ENCODE measurements at places on chromosomes 11 and 22.
A peak's percentile ranks its signal among the peaks of the same experiment; 100 is the strongest.

DNA sequence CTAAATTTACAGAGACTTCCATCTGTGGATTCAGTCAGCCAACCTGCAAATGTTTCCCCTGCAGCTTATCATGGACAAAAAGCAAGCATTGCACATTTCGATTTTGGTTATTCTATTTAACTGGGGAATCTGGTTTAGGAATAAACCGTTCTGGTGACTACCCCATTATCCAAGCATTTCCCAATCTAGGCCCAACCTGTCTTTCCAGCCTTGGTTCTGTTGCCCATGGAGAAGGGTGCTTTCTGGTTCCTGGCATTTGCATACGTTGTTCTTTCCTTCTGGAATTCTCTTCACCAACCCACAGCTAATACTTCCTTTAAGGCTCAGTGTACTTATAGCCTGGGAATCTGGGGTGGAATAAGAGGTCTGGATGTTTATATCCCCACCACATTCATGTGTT is 1.4 kb upstream of the TMEM123 start:
- DNase-seq, result no peak

DNA sequence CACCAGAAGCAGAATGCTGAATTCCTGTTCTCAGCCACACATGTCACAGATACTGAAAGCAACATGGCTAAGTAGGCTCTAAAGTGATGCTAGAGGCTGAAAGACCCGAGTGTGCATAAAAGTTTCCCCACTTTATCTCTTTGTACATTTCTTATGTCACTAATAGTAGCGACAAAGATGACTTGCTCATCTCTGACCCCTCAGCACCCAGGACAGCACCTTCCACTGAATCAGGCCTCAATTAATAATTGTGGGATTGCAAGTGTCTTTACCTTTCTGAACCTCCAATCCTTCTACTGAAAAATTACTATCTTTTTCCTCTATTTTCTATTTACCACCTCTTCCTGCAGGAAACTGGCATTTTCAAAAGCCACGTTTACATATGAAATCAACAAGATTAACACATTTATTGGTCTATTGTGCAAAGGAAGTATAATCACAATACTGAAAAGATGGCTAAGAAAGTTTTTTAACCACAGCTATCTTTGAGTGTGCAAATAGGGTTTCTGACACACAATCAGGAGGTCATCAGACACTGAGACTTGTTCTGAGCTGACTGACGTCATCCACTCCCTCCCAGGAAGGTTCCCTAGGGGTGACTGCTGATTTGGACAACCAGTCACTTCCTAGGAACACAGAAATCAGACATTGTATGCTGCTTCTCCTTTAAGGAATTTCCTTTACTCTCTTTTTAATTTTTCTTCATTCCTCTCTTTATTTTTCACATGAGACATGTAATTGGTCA is 213.9 kb upstream of the ISX start:
- no peak for DNase-seq

DNA sequence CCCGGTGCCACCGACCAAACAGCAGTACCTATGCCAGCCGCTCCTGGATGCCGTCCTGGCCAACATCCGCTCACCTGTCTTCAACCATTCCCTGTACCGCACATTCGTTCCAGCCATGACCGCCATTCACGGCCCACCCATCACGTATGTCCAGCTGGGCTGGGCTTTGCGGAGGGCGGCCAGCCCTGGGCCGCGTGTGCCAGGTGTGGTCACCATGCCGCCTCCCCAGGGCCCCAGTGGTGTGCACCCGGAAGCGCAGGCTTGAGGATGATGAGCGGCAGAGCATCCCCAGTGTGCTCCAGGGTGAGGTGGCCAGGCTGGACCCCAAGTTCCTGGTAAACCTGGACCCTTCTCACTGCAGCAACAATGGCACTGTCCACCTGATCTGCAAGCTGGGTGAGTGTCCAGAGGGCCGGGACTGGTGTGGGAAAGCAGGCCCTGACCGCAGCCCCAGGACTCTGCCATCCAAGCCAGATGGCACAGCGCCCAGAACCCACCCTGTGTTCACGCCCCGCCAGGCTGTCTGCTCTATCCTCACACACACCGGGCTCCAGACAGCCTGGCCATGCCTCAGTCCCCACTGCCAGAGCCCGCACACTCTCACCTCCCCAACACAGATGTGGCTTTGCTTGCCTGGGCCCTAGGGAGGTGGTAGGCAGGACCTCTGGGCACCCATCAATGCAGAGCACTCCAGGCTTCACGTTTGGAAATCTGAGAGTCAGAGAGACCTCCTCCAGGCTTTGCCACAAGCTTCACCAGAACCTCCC is 77.6 kb downstream of the MED15 start:
- DNase-seq, result no peak

DNA sequence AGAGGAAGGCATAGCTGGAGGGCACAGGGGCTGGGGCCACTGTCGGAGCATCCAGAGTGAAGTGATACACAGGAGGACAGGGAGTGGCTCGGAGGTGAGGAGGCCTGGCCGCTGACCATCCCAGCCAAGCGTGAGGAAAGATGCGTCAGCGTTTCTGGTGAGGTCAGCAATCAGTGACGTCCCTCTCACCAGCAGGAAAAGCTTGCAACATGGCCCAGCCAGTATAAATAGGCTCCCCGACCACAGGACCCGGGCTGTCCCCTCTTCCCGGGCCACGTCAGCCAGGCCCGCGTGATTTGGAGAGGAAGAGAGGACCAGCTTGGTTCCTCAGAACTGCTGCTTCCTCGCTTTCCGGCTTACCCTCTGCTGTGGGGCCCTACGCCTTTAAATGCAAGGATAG is 4.2 kb upstream of the OSM start:
- peak; percentile 45 for DNase-seq

DNA sequence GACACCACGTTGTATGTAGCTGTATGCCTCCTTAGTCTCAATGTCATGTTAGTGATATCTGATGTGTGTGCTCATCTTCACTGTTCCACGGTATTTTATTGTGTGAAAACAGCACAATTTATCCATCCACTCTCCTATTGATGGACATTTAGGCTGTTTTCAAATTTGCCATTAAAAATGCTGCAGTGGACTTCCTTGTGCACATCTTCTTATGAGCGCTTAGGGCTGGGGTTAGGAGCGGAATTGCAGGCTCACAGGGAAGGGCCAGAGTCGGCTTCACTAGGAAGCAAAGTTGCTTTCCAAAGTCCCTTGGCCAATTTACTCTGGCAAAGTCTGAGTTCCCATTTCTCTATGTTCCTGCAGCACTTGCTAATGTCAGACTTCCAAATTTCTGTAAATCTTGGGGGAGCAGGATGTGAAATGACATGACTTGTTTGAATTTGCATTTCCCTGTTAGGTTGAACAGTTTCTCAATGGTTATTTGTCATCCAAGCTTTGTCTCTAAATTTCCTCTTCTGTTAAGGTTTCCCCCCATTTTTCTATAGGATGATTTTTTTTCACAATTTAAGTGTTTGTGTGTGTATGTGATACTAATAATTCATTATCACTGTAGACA is 75.4 kb downstream of the MYEOV start:
- DNase-seq, result no peak

GRCh38 chr11:117302228-117302627 is 11.1 kb downstream of the BACE1-AS start:
- no peak for DNase-seq

- DNase-seq, result no peak
Measured at GRCh38 chr11:107804971-107805370, 53.6 kb downstream of the SLC35F2 start.

DNA sequence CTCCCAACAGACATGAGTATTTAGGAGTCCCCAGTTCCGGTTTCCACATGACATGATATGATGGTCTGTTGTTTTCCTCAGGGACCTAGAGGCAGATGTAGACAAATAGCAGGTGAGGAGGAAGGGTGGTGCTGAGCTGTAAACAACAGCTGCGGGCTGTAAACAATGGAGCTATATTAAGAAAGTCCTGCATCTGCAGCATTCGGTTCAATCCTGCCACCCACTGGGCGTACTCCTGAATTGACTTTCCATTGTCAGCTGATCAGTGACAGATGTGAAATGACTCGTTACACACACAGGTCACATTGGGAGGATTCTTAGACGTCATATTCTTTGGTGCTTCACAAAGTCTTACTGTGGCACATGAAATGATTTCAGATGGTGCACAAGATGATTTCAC is 26.8 kb upstream of the RAG1 start:
- peak; percentile 56 for DNase-seq

- DNase-seq, result no peak
Measured at GRCh38 chr11:933142-933851, 7.6 kb downstream of the AP2A2 start.

DNA sequence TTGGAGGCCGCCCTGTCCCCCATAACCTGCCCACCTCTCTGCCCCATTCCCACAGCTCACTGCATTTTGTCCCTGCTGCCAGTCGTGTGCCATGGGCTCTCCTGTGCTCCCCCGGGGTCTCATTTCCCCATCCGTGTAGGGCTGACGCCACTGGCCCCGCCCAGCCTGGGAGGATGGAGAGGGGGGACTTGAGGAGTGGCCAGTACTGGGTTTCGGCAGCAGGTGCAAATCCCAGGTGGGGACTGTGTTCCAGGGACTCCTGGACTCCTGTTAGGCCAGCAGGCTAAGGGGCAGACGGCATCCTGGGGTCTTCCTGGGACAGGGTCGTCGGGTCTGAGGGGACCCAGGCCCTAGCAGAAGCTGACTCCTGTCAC is 1.2 kb upstream of the MYO7A start:
- DNase-seq, result no peak

- peak; percentile 90 for DNase-seq
Measured at GRCh38 chr11:35484435-35484834, 41.0 kb downstream of the PAMR1 start.

GRCh38 chr11:48033918-48034341 is 53.6 kb downstream of the PTPRJ start:
- DNase-seq, result no peak

DNA sequence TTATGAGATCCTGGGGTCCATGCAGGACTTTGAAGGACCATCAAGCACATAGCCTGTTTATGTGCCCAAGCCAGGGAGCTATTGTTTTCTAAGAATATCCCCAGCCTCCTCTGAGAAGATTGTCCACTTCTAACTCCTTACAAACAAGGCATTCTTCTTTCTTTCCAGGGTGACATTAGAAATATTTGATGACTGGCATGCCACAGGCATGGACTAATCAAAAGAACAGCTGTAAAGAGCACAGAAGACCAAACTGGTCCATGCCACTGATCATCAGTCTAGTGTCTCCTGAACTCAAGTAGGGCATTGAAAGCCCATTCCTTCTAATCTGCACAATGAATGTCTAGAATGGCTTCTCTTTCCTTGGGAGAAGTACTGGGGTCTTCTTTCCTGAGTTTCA is 24.9 kb upstream of the LMO2 start:
- no peak for DNase-seq

- no peak for DNase-seq
Measured at GRCh38 chr22:35657571-35658312, 9.5 kb downstream of the APOL6 start.

DNA sequence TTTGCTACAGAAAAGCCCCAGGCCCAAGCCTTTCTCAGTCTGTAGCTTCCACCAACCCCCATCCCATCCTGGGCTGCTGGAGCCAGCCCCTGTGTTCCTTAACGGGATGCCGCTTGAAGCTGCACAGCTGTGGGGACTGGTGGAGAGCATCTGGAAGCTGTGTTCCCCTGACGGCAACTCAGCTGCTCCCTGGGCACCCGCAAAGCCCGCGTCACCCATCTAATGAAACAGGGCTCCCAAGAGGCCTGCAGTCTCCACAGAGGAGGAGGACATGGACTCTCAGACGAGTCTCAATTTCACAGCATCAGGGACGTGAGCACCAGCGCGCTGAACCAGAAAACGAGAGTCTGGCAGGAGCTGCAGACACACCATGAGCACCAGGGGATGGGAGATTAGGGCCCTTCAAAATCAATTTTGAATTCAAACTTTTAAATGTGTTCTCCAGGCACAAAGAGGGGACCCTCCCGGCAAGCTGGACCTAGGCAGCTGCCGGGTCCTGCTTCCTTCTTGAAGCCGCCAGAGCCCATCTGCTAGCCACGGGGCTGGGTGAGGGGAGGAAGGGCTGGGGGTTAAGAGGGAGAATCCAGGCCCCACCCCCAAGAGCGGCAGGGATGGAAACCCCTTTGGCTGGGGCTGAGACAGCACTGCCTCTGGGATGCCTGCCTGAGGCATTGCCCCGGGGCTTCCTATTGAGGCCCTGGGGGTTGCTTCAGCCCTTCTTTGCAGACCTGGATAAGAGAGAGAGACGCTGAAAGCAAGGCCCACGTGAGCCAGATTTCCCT is 21.0 kb downstream of the LMO1 start:
- DNase-seq, result no peak

DNA sequence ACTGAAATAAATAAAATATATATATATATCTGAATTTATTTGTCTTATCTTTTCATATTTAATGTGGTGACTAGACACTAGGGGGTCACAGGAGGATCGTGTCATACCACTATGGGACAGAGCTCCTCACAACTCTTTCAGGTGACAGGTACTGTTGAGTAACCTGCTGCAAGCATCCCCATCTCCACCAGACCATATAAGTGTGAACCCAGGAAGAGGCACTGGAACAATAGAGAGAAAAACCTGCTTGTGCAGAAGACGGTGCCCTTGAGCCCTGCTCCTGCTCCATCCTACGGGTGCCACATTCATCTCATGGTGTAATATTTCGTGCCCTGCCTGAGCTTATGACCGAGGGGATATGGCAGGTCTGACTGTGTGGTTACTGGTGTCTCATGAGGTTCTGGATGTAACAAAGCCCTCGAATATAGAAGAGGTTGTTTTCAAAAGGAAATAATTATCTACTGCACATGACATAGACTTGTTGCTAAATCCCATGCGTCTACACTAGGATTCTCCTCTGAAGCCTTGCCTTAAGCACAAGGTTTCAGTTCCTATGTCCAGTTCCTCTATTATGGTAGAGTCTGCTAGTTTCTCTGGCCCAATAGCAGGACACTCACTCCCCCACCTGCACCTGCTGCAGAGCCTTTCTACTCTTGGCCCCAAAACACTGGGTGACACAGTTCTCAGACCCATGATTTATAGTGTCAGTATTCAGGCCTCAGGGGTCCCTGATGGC is 70.4 kb downstream of the GGTLC2 start:
- no peak for DNase-seq

DNA sequence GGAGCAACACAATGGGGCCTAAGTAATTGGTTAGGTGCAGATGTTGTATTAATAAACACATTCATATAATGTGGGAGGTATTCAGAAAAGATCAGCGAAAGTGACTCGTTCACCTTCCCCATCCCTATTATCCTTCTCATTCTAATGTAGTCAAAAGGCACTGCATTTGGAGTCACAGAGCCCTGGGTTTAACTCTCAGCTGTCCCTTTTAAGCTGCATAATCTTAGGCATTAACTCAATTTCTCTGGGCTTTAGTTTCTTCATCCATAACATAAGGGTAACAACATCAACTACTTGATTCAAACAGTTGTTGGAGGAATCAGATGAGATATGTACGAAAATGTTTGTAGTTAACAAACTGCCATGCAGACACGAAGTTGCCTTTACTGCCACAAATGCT is 187.6 kb upstream of the PITPNB start:
- no peak for DNase-seq

GRCh38 chr11:8545698-8546366 is 48.2 kb downstream of the STK33 start:
- no peak for DNase-seq
